Cerebellum (tissue), 4 donors: ENCODE measurements at places on chromosomes 5 and 9.

- no peak for DNase-seq
These were observed 3.8 kb downstream of the RGMB start for GRCh38 chr5:98777295-98777694.

DNA sequence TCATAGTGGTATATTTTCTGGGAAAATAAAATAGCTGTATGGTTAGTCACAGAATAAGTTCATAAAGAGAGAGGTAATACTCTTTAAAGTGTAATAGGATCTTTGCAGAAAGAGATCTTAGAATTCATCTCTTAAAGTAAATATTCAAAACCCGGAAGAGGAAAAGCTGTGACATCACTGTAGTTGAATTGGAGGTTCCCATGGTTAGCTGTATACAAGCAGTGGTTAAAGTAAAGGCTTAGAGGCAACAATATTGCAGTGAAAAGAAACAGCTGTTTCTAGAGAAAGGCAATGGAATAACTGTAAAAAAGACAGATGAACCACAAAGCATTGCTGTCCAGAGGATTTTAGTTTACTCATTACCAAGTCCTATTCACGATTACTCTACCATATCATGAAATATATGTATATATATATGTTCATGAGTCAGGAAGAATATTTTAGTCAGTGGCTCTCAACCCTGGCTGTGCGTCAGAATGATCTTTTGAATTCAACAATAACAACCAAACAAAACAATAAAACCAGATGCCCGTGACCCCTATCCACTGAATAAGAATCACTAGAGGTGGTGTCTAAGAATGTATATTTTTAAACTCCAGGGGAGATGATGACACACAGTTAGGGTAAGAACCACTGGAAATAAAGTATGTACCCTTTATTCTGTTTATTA is 4.7 kb downstream of the ERCC6L2 start:
- no peak for DNase-seq

GRCh38 chr5:44645502-44645901 is 163.2 kb upstream of the MRPS30 start:
- DNase-seq, result no peak

DNA sequence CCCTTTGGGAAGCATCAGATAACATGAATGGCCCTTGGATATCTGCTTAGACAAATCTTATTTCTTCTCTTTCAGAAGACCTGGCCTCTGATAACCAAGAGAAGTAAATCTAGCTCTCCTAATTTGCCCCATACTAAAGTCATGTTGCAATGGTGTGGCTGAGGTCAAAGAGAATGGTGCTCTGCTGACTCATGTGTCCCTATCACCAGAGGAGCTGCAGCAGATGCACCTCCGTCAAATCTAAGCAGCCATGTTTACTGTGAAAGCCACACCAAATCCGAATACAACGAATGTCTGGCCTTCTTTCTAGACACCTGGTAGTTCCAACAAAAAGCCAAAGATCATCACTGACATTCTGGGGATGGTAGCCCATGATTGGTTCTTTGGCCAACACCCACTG is 23.2 kb downstream of the RETREG1 start:
- DNase-seq, result no peak

GRCh38 chr9:37528652-37529471 is 43.1 kb downstream of the POLR1E start:
- DNase-seq, result no peak

DNA sequence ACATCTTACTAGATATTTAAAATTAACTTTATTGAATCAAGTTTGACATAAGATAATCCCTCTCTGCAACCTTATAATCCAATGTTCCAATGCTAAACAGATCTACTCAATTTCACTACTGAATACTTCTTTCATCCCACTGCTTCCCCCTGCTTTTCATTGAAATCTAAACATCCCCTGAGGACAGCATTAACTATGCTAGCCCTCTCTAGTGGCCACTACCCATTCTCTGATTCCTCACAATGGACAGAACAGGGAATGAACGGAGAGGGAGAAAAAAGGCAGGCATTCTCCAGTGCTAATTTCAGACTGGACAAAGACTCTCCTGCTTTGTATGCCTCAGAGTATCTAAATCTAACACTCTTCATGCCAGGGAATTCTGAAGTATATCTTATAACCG is 54.3 kb upstream of the RGS7BP start:
- DNase-seq, result no peak

DNA sequence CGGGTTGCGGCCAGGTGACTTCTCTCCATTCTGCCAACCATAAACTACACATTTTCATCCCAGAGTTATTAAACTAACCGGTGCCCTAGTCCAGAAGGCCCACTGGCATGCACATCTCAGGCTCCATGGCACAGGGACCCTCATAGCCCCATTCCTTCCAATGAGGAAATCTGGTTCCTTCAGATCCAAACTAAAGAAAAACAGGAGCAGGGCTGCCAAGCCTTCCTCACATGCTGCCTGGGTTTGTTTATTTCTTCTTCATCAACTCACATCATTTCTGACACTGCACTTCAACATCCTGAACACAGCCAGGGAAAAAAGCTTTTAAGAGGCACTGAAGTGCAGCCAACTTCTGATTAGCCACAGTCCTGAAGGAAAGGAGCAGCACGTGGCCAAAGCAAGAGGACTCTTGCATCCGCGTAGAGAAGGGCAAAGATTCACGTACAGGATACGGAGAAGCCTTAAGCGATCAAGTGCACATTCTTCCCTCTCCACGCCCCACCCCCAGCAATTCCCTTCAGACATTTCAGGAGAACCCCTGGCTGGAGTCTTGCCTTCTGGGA is 22.5 kb downstream of the LHFPL2 start:
- no peak for DNase-seq

GRCh38 chr9:132591244-132591643 is 8.8 kb downstream of the BARHL1 start:
- DNase-seq, result no peak

GRCh38 chr5:11497651-11498050 is 406.6 kb downstream of the CTNND2 start:
- no peak for DNase-seq

DNA sequence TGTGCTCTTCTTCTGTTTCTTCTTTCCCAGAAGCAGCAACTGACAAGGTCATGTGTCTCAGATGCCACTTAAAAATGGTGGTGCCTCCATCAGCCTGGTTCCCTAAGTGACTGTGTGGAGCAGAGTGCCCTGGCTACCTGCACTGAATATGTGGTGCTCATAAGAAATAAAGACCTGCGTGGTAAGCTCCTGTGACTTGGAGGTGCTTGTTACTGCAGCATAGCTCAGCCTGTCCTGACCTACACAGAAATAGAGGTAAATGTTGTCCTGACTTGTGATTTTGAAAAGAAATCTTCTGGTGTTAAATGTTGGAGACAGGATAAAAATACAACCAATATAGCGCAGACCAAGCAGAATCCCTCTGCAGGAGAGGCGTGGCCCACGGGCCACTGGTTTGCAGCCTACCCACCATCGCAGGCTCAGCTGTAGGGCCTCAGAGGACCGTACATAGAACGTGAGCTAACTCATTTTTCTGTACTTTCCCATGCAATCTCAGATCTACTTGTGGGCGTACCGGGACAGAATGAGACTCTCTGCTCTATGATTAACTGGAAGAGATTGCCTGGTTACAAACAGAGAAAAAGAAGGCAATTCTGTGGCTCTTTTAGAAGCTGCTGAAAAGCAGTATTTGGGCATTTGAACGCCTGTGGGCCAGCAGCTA is 79.4 kb upstream of the UNC5A start:
- no peak for DNase-seq

DNA sequence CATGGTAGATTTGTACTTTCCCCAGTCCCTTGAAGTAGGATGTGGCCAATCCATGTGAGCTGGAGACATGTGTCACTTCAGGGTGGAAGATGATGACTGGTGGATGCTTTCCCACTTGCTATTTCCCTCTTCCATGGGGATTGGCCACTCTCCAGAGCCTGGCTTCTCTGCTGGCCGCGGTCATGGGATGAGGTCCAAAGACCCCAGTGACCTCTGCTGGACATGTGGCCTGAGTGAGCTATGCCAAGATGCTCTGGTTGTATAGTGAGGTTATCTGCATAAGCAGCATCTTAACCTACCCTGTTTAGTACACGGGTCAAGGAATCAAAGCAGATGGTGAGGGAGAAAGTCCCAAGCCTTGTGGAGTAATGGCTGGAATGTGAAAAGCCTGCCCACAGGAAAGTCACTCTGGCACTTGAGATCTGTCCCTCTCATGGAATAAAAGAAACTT is 47.1 kb downstream of the SH3PXD2B start:
- peak; percentile 51 for DNase-seq
